Parietal lobe (tissue), 2 donors: ENCODE measurements at places on chromosomes 3 and 15. TPM values are rescaled to one million over a fixed set of nuclear protein-coding genes. Genes with fewer than 3 reads are reported as not detected.

The RARRES1 gene
- total RNA-seq, result 2.5 TPM

The CPB1 gene
- not detected for total RNA-seq

The GRM2 gene
- 17.5 TPM for total RNA-seq

The PRTG gene
- total RNA-seq, result 7.2 TPM

The CFAP44 gene
- total RNA-seq, result 5.9 TPM

The CCDC13 gene
- total RNA-seq, result 2.8 TPM

The TMC3 gene
- total RNA-seq, result 0.31 TPM

The CHRM5 gene
- total RNA-seq, result 0.63 TPM

The CASR gene
- total RNA-seq, result 0.31 TPM

The WDR93 gene
- total RNA-seq, result 0.63 TPM

The CYP1A2 gene
- total RNA-seq, result not detected

The DUOXA2 gene
- total RNA-seq, result not detected

The HCLS1 gene
- total RNA-seq, result 2.2 TPM

The SAMD7 gene
- total RNA-seq, result not detected

The ARGFX gene
- total RNA-seq, result not detected

The OR5K2 gene
- total RNA-seq, result not detected

The LRRIQ4 gene
- 0.63 TPM for total RNA-seq

The ACKR4 gene
- not detected for total RNA-seq

The GP9 gene
- not detected for total RNA-seq

The FOXL2NB gene
- total RNA-seq, result 0.94 TPM

The ABI3BP gene
- 1.6 TPM for total RNA-seq

The SLC28A2 gene
- total RNA-seq, result not detected

The ERC2 gene
- 87.3 TPM for total RNA-seq

The NEIL1 gene
- 63.9 TPM for total RNA-seq

The CCNB2 gene
- total RNA-seq, result 9.7 TPM

The EXD1 gene
- total RNA-seq, result 0.63 TPM

The SI gene
- not detected for total RNA-seq

The C3orf70 gene
- 26.3 TPM for total RNA-seq

The MITF gene
- total RNA-seq, result 2.5 TPM

The SLC27A2 gene
- total RNA-seq, result 1.3 TPM

The AADACL2 gene
- total RNA-seq, result not detected

The WNT5A gene
- 7.8 TPM for total RNA-seq

The TM6SF1 gene
- 15.0 TPM for total RNA-seq

The CCR8 gene
- not detected for total RNA-seq

The CAMKV gene
- 283 TPM for total RNA-seq

The LDHAL6B gene
- not detected for total RNA-seq

The STT3B gene
- total RNA-seq, result 156 TPM

The CHDH gene
- 1.3 TPM for total RNA-seq
